ENCODE measurements at places on chromosomes 6 and 20. TPM values are rescaled to one million over a fixed set of nuclear protein-coding genes. Genes with fewer than 3 reads are reported as not detected.
A peak's percentile ranks its signal among the peaks of the same experiment; 100 is the strongest.

SPATS1 gene
- total RNA-seq, result 0.25 TPM

MOCS3 gene
- total RNA-seq, result 7.5 TPM

GRCh38 chr20:46293084-46293483 lies 15.2 kb downstream of the CDH22 start:
- DNase-seq, result peak; percentile 92

- DNase-seq, result peak; percentile 49
Observed at GRCh38 chr6:35048631-35049083, 92.5 kb downstream of the TCP11 start.

GRCh38 chr6:113551168-113551567 lies 306.0 kb upstream of the MARCKS start:
- DNase-seq, result no peak

GUCA1A gene
- total RNA-seq, result 3.4 TPM
